Activated CD8-positive, alpha-beta memory T cell treated with anti-CD3 and anti-CD28 coated beads, Interleukin-2, amount 50 U/mL, for 4 hours (primary cell): ENCODE measurements at places on chromosomes 6 and 20.
A peak's percentile ranks its signal among the peaks of the same experiment; 100 is the strongest.

DNA sequence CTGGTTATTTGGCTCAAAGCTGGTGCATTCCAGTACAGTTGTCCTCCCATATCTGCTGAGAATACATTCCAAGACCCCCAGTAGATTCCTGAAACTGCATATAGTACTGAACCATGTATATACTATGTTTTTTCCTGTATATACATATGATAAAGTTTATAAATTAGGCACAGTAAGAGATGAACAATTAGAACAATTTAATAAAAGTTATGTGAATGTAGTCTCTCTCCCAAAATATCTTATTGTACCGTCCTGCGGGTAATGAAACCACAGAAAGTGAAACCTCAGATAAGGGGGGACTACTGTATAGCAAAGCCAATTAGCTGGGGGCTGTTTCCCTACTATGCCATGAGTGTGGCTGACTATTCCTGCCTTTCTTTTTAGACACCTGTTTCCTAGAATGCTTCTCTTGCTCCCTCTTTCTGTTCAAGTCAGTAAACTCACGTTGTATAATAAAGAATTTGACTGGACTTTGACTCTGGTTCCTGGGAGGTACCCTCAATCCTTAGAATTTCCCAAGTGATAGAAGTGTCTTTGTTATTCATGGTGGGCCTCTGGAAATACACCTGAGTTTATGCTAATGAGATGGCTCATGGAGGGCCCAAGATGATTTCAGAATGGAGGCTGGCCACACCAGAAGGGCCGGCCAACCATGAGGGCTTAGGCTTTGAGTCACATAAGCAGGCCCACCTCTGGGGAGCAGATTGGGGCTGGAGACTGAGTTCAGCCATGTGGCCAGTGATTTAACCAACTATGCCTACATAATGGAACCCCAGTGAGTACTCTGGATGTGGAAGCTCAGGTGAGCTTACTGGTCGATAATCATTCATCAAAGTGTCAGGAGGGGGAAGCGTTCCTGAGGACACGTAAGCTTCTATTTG, 689 bp upstream of the BLOC1S5 start:
- no peak for DNase-seq

GRCh38 chr20:45358282-45359068, 4.5 kb upstream of the SYS1 start:
- DNase-seq: no peak

- no peak for DNase-seq
Observed at GRCh38 chr6:141877275-141877983, 255.3 kb upstream of the GJE1 start.

DNA sequence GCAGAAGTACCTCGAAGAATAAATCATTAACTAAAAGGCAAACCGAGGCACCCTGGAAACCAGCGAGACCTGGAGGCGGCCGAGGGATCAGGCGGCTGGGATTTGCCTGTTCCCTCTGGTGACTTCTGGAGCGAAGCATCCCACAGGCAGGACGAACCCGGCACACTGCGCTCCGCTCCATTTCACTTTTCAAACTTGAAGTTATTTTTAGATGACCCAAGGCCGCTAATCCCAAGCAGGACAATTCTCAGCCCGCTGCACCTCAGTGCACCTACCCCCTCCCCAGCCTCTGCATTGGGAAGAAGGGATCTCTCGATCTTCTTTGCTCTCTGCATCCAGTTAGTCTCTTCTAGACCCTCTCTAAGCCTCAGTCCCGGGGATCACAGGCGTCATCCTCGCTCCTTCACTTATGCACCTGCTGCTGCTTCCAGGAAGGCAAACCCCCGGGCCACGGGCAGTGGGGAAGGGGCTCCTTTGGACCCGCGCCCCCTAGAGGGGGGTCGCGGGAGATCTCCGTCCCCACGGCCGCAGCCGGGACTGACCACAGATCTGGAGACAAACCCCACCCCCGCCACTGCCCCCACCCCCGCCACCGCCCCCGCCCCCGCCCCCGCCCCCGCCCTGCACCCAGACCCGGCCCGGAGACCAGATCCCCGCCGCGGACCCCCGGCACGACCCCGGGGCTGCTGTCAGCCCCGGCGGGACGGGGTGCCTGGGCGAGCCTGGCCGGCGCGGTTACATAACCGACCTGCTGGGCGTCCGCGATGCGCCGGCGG, 636 bp downstream of the RCAN2 start:
- DNase-seq: no peak

- DNase-seq: no peak
Observed at GRCh38 chr6:54646069-54646950, 200.3 kb upstream of the FAM83B start.

GRCh38 chr6:147806697-147807096, 298.2 kb downstream of the SAMD5 start:
- no peak for DNase-seq

GRCh38 chr6:119052292-119052889, 26.1 kb downstream of the FAM184A start:
- no peak for DNase-seq

DNA sequence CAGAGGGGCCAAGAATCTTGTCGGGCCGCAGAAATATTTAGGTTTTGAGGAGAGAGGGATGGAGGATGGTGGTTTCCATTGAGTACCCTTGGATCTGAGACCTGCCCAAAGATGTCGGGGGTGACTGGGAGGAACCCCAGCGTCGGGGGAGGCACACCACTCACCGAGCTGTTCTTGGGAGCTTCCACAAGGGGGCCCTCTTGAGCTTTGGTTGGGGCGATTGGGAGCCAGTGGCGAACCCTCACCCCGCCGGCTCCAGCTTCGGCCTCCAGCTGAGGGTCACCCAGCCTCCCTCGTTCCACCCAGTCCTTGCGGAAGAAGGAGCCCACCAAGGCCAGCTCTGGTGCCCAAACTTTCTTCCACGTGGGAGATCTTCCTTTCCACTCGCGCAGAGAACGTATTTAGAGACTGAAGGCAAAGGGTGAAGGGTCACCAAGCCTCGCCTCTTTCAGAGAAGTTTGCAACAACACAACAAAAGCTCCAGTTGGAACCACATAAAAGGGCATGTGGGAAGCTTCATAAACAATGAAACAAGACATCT, 33.6 kb downstream of the APCDD1L start:
- peak; percentile 47 for DNase-seq

GRCh38 chr6:92617721-92618120, 801.6 kb downstream of the EPHA7 start:
- no peak for DNase-seq

DNA sequence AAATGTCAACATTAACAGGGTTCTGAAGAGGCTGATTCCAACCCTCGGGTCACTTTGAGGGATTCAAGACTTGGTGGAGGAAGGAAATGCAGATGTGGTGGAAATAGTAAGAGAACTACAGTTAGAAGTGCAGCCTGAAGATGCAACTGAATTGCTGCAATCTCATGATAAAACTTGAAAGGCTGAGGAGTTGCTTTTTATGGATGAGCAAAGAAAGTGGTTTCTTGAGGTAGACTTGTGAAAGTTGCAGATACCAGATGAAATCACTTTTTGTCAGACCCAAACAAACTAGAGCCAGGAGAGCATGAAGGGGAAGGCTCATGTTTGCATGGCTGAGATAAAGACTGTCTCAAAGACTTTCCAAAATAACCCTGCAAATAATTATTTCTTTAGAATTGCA, 16.2 kb downstream of the ANKRD6 start:
- no peak for DNase-seq

DNA sequence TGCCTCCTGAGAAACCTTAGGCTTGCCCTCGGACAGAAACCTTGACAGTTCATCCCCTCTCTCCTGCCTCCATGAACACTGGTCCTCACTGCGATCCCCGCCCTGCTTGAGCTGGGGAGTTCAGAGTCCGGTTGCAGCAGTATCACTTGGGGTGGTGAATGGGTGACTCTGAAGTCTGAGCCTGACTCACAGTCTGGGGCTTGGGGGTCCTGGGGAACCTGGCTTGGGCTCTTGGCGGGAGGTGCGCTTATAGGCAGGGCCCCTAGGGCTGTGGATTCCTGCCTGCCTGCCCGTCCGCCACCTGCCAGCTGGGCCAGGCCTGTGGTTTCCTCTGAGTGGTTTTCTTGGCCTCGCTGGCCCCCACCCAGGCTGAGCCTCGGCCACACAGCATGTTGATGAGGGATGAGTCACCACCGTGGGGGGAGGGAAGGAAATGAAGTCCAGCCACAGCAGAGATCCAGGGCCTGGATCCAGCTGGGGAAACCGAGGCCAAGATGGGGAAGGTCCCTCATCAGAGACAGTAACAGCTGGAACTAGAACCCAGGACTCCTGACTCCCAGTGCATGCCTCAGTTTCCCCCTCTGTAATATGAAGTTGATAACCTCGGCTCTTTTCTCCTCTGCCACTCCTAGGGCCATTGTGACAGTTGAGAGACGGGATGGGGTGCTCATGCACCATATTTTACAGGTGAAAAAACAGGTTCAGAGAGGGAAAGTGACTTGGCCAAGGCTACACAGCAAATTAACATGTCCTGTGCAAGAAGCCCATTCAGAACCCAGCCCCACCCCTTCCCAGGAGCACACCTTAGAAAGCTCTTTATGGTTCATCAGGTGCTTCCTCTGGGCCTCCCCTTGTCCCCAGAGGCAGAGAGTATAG, 9.2 kb downstream of the FOXS1 start:
- no peak for DNase-seq

- DNase-seq: no peak
Observed at GRCh38 chr6:31722173-31722572, 627 bp upstream of the LY6G6C start.

DNA sequence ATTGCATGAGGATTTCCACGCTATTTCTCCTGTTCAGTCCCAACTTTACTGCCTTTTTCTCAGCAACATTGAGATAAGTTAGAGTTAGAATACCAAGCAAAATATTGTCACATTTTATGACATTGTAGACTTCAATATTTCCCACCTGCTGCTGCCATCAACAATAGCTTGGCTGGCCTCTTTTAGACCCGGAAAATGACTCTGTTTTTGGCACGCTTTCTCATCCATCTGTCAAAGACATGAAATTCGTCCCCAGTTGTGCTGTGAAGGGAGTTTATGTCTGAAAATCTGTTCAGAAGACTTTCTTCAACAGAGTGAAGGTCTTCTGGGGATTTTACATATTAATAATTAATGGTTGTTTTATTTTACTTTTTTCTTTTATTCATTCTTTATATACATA, 857.3 kb downstream of the FRK start:
- DNase-seq: no peak

- DNase-seq: no peak
Observed at GRCh38 chr6:157561929-157562810, 181.2 kb downstream of the ZDHHC14 start.

DNA sequence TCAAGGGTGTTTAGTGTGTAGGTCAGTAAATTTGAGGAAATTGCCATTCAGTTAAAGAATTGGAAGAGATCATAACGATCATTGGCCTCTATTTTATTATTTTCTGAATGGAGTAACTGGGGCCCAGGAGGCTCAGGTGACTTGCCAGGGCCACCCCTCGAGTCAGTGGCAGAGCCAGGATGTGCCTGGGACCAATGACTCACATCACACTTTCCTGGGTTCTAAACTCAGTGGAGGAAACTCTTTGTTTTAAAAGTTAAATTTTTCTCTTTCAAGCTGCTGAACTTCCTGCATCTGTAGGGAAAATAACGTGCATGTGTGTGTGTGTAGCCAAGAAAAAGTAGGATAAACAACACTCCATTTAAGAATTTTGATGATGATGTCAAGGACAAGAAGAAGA, 135.5 kb downstream of the MYLK4 start:
- no peak for DNase-seq

- no peak for DNase-seq
Observed at GRCh38 chr6:129672881-129673631, 36.9 kb downstream of the ARHGAP18 start.

- peak; percentile 77 for DNase-seq
Observed at GRCh38 chr6:26204332-26205160, 117.3 kb downstream of the HFE start.

- no peak for DNase-seq
Observed at GRCh38 chr6:44800784-44801592, 413.5 kb downstream of the CDC5L start.

DNA sequence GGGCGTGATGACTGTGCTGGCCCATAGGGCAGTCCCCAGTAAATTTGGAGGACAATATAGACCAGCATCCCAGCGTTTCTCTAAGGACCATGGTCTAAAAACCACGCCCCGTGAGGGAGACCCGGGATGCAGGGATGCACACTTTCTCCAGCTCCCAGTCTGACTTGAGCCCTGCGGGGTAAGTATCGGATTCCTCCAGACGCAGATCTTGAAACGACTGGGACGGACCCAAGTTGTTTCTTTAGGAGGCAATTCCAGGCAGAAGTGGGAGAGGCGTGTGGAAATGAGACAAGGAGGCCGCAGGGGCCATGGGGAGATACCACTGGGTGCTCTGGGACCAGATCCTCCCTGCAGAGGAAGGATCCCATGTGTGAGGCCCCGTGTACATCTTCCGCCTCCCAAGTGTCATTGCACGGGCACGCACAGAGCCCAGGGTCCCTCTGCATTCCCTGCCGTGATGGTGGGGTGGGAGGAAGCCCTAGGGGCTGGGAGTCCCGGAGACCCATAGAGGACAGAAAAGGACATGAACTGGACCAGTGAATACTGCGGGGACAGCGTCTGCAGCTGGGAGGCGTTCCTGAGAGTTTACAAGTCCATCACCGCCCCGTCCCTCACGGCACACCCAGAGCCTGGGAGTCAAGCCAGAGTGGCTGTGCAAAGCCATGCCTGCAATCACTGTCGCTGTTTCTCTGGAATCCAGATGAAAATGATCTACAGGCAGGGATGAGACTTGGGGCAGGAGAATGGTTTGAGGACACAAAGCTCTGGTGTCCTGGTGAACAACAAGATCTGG, 522.9 kb downstream of the CDH26 start:
- no peak for DNase-seq

DNA sequence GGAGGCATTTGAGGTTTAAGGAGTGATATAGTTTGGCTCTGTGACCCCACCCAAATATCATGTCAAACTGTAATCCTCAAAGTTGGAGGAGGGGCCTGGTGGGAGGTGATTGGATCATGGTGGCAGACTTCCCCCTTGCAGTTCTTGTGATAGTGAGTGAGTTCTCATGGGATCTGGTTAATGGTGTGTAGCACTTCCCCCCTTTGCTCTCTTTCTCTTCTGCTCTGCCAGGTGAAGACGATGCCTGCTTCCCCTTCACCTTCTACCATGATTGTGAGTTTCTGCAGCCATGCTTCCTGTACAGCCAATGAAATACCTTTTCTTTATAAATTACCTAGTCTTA, 1.7 kb upstream of the HDDC2 start:
- no peak for DNase-seq

DNA sequence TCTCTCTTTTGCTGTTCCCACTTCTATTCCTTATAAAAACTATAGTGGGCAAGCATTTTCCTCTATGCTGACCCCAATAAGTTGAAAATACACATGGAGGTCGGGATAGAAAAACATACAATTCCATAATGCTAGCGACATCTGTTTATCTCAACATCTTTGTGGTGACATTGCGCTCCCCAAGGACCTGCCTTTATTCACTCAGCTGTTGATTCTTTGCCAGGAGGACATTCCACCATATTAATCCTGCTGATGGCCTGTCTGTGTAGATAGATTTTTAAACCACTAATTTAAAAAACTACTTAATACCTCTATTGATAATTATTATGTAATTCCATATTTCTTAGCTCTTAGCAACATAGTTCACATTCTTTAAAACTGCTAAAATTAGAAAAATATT, 555.3 kb upstream of the MAP3K7 start:
- no peak for DNase-seq
